ENCODE measurements at places on chromosomes 16 and 17.
A peak's percentile ranks its signal among the peaks of the same experiment; 100 is the strongest.

GRCh38 chr16:61243954-61244353 is 792.3 kb downstream of the CDH8 start:
- DNase-seq: no peak

GRCh38 chr17:7204336-7204735 is 15.3 kb downstream of the DLG4 start:
- no peak for DNase-seq

DNA sequence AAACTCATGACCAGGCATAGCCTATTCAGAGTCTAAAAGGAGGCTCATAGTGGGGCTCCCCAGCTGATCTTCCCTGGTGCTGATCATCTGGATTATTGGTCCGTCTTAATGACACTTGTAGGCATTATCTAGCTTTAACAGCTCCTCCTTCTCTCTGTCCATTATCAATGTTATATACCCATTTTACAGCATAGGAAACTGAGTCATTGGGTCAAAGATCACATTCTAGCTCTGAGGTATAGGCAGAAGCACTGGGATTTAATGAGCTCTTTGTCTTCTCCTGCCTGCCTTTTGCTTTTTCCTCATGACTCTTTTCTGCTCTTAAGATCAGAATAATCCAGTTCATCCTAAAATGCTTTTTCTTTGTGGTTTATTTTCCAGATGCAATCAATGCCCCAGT is 756 bp downstream of the CCL2 start:
- DNase-seq: no peak

DNA sequence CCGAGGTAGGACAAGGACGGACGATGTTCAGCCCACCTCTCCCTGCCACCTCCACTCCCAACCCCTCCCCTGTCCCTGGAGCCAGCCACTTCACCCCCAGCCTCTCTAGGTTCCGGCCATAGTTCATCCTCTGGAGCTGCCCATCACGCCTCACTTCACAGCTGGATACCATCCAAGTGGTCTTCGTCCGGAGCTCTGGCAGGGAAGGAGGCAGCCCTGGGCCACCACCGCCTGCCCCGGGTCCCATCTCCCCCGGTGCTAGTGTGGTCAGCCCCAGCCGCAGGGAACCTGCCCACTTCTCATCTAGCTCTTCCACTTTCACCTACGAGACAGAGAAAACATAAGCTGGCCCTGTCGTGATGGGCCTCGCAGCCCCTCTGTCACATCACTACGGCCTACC is 6.3 kb upstream of the GPS2 start:
- DNase-seq: no peak

DNA sequence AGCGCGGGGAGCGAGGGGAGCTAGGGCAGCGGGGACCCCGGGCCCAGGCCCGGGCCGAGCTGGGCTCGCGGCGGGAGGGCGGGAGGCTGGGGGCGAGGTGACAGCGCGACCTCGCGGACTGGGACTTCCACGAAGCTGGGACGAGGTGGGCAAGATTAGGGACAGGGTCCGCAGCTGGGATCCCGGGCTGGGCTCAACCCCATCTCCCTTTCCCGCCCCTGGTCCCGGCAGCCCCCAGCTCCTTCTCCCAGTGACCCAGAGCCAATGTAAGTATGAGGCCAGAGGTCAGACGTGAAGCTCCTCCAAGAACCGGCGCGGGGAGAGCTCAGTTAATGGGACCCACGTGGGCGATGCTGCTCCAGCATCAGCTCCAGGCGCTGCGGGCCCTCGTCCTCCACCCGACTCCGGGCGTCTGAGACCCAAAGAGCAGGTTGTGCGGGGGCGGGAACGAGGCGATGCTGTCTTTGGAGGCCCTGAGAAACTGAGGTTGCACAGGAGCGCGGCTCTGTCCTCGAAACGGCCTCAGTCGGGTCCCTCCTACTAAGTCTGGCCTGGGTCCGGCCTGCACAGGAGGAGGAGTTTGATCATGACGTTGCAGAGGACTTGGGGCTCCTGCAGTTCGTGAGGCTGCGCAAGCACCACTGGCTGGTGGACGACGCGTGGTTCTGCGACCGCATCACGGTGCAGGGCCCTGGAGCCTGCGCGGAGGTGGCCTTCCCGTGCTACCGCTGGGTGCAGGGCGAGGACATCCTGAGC is 585 bp downstream of the ALOX12 start:
- DNase-seq: no peak

- DNase-seq: no peak
Observed at GRCh38 chr16:19967963-19968362, 83.3 kb upstream of the GPRC5B start.

DNA sequence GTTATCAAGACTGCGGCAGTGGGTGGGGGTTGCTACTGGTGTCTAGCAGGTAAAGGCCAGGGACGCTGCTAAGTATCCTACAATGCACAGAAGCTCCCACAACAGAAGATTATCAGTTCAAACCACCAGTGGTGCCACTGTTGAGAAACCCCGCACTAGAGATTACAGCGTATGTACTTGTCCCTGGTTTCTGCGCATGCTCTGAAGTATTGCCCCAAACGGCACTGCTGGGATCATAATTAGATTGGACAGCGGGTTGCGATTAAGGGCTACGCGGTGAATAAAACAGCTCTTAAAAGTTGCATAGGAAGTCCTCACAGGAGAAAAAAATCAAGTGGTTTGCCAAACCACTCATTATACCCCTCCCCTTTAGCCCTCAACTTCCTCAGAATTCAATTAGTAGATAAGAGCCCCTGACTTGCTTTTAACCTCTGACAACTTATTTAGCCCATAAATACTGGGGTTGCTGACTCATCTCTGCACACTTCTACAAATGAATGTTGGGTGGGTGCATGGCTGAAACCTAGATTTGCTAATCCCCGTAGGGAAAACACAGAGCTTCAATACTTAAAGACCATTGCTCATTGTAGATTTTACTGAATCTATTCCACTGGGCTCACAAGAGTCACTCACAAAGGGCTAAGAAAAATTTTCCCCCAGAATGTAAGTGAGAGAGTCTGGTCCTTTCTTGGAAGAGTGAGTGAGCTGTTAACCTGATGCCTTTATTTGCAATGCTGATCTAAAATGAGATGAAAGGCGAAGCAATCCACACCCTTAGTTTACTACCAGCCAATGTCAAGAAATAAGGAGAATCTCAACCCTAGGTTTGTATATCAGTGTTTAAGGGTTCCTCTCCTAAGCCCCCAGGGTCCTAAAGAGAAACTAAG is 91.8 kb downstream of the RGS9 start:
- DNase-seq: peak; percentile 61

DNA sequence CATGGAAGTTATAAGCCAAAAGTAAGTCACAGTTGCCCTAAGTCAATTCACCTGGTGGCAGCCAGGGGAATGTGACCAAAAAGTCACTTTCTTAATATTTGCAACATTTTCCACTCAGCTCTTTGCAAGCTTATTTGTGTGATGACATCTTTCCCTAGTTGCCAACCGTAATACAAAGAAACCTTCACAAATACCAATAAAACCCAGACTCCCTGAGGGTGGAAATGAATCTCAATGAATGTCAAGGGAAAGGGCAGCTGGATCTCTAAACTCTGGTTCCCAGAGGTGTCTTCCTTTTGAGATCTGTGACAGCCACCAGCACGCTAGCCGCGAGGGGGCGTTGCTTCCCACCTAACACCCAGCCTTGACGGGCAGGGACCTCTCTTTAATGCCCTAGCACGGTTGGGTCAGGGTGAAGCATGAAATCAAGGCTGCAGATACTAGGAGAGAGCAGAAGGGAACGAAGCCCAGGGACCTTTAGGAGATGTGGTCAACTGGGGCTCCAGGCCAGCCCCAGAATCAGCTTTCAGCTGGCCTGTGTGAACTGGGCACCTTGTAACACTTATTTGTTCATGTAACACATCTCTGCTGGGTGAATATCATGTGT is 82.2 kb downstream of the CMC2 start:
- DNase-seq: peak; percentile 24

- no peak for DNase-seq
Observed at GRCh38 chr16:17265154-17265553, 205.6 kb downstream of the XYLT1 start.

All from CD4-positive, alpha-beta T cell treated with Interleukin-21 for 1 hour (primary cell).